ENCODE measurements at places on chromosomes 3 and 15. TPM values are rescaled to one million over a fixed set of nuclear protein-coding genes. Genes with fewer than 3 reads are reported as not detected.

The P3H2 gene
- total RNA-seq, result 24.8 TPM

The SLC51A gene
- total RNA-seq, result not detected

The PAQR5 gene
- 0.09 TPM for total RNA-seq

The FBXO40 gene
- not detected for total RNA-seq

The DGKG gene
- 6.7 TPM for total RNA-seq

The CCDC39 gene
- not detected for total RNA-seq

The CYP8B1 gene
- total RNA-seq, result not detected

The CATSPER2 gene
- 9.6 TPM for total RNA-seq

The CCDC13 gene
- total RNA-seq, result 0.14 TPM

The CFAP44 gene
- 5.6 TPM for total RNA-seq

The CAND2 gene
- 3.2 TPM for total RNA-seq

The SCAPER gene
- total RNA-seq, result 8.0 TPM

The CD200 gene
- 66.5 TPM for total RNA-seq

The QTRT2 gene
- total RNA-seq, result 17.8 TPM

The IGSF10 gene
- total RNA-seq, result 1.6 TPM

The PCOLCE2 gene
- total RNA-seq, result 29.4 TPM

The ZNF80 gene
- total RNA-seq, result not detected

The CKMT1A gene
- not detected for total RNA-seq

The NEO1 gene
- 88.6 TPM for total RNA-seq

The SLC27A2 gene
- total RNA-seq, result 0.30 TPM

The SCAANT1 gene
- total RNA-seq, result not detected

The ASB14 gene
- 0.05 TPM for total RNA-seq

The SOX14 gene
- not detected for total RNA-seq

The SLC12A1 gene
- not detected for total RNA-seq

The CTXN2 gene
- not detected for total RNA-seq

The EFCAB12 gene
- 0.05 TPM for total RNA-seq

The GABRB3 gene
- 0.65 TPM for total RNA-seq

The FRMD5 gene
- 16.5 TPM for total RNA-seq

The C3orf49 gene
- total RNA-seq, result not detected
